ENCODE measurements at places on chromosomes 2 and 18. TPM values are rescaled to one million over a fixed set of nuclear protein-coding genes. Genes with fewer than 3 reads are reported as not detected.

FEV gene
- total RNA-seq: not detected

DNA sequence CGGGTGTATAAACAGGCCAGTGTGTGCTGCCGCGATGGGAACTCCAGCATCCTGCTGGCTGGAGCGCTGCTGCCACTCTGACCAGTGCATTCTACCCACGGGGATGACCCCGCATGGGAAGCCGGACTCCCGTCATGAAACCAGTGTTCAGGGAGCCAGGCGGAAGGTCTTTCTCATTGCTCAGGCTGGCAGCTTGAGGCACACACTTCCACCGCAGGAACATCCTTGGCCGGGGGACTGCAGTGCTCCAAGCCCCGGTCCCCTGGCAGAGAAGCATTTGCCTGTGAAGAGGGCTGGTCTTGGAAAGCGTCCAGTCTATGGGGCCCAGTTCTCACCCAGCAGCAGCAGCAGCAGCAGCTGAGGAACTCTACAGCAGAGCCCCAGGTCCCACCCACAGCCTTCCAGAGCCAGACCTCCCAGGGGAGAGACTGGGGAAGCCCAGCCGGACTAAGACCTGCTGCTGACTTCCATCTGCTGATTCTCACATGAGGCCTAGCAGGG, 235.9 kb downstream of the KLHL29 start:
- DNase-seq: no peak

PCARE gene
- total RNA-seq: under 0.01 TPM

DNA sequence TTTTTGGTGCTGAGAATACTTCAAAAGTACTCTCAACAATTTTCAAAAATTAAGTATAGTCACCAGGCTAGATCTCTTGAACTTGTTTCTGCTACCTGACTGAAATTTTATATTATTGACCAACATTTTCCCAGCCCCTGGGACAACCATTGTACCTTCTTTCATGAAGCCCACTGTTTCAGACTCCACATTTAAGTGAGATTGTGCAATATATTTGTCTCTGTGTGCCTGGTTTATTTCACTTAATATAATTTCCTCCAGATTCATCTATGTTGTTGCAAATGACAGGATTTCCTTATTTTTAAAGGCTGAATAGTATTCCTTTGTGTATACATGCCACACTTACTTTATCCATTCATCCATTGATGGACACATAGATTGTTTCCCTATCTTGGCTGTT, 354.2 kb upstream of the VRK2 start:
- no peak for DNase-seq

MYCN gene
- not detected for total RNA-seq

DNA sequence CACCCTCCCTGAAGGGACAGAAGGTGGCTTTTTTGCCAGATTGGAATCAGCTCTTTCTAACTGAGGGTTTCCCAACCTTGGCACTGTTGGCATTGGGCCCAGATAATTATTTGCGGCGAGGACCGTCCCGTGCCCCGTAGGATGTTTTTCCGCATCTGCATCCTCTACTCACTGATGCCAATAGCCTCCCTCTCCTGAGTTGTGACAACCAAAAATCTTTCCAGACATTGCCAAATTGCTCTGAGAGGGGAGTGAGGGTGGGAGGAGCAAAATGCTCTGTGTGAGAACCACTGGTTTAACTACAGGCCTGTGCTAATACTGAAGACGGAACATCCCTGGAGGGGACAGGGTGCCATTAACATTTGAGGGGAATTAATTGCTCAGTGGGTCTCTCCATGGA, 33.6 kb upstream of the GLI2 start:
- no peak for DNase-seq

GRCh38 chr2:181836583-181836982, 54.9 kb upstream of the ITPRID2 start:
- no peak for DNase-seq

UGT1A9 gene
- not detected for total RNA-seq

GRCh38 chr2:65363879-65364666, 68.3 kb downstream of the SPRED2 start:
- DNase-seq: no peak

DNA sequence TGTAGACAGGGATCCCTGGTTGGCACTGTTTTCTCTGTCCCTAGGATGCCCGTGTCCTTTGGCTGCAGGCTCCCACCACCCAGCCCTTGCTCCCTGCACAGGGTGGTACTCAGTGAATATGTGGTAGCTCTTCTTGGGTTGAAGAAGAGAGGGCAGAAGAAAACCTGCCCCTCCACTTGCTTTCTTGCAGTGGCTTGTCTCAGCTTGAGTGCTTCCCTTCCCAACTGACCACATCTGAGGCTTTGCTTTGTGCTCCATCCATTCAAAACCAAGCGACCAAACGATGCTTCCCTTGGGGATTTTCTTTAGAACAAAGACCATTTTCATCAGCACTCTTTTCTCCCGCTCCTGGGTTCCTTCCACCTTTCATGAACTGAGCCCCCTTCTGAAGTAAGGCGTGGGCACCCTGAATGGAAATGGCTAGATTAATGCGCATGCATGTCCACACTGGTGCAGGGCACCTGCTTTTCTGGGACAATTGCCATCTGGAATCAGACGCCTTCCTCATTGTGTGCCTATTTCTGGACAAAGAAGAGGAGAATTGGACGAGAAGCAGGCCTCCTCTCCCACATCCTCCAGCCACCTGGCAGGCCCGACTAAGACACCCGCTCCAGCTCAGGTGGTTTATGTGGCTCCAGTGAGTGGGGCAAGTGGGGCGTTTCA, 59.1 kb downstream of the ARL4C start:
- DNase-seq: peak; percentile 82

- peak; percentile 45 for DNase-seq
Observed at GRCh38 chr2:98691303-98691702, 39.6 kb downstream of the MGAT4A start.

DNA sequence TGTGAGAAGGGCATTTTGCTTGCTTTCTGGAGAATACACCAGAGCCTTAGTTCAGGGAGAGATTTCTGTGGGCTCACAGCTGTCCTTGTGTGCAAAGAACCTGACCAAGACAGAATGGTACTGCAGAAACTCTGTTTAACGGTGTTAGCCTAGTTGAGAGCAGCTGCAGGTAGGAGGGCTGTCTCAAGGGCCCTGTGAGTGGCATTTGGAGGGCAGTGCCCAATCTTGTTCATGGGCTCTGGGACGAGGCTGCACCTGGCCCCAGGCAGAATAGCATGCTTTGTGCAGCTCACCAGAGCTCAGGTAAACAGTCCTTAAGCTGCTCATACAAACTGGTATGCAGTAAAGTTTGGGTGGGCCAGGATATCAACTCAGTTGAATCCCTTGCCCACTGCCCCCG, 16.9 kb upstream of the RGPD4 start:
- DNase-seq: no peak

GRCh38 chr2:86135653-86136052, 29.6 kb downstream of the PTCD3 start:
- no peak for DNase-seq

KCNG3 gene
- total RNA-seq: not detected

GRCh38 chr2:42192652-42193566, 23.8 kb downstream of the EML4 start:
- DNase-seq: no peak

TRAF3IP1 gene
- 7.0 TPM for total RNA-seq

GRCh38 chr18:45687621-45688020, 36.4 kb upstream of the SLC14A1 start:
- DNase-seq: no peak

SOX11 gene
- total RNA-seq: 0.82 TPM

DNA sequence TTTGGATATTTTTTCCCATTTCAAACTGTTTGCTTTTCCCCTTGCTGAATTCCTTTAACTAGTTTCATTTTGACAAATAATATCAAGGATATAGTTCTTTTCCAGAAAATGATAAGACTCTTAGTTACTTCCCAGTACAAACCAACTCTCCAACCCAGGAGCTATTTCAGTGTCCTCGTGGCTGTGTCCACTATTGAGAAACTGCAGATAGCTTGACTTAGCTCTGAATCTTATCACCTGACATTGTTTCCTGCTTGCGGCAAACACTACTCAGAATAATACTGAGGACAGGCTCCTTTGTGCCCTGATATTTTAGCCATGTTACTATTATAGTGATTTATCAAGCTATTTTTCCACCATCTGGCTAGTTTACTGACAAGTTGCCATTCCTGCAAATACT, 74.6 kb downstream of the KLF7 start:
- DNase-seq: no peak

DNA sequence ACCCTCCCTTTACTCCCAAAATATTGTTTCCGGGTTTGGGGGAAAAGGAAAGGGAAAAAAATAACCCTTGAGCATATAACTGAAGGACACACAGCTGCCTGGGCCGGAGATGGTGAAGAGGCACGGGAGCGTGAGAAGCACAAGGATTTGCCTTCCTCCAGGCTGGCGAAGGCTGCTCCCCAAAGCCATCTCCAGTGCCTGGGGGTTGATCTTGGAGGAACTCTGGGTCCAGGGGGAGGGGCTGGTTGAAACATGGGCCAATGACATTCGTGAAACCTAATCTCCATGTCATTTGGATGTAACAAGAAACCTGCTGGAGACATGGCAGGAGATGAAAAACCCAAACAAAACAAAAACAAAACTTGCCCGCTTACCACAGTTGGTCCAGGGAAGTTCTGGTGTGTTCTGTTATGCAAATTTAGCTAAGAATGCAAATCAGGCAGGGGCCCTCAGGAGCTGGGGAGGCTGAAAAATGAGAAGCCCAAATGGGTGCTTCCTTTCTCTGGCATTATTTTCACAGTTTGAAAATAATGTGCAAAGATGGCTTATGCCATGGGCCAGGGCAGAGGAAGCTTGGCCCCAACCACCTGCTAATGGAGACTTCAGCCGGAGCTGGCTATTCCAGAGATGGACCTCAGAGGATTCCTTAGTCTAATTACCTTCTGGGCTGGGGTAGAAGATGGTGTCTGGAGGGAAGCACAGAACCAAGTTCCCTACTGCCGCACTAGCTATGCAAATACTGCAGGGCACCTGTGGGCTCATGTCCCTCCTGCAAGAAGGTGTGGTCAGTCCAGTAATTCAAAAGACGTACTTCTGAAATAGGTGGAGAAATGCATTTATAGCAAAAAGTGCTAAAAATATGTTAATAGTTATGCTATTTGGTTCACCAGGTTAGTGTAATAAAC, 180.9 kb downstream of the BCL2 start:
- no peak for DNase-seq

GRCh38 chr2:216635171-216635570, 2.0 kb downstream of the IGFBP2 start:
- DNase-seq: no peak

UGT1A8 gene
- total RNA-seq: not detected

GRCh38 chr2:20433249-20433648, 13.6 kb upstream of the RHOB start:
- no peak for DNase-seq

- no peak for DNase-seq
Observed at GRCh38 chr2:157466764-157467163, 22.9 kb upstream of the CYTIP start.

KRTCAP3 gene
- 3.0 TPM for total RNA-seq

- no peak for DNase-seq
Observed at GRCh38 chr2:161722547-161723503, 98.6 kb downstream of the SLC4A10 start.

DNA sequence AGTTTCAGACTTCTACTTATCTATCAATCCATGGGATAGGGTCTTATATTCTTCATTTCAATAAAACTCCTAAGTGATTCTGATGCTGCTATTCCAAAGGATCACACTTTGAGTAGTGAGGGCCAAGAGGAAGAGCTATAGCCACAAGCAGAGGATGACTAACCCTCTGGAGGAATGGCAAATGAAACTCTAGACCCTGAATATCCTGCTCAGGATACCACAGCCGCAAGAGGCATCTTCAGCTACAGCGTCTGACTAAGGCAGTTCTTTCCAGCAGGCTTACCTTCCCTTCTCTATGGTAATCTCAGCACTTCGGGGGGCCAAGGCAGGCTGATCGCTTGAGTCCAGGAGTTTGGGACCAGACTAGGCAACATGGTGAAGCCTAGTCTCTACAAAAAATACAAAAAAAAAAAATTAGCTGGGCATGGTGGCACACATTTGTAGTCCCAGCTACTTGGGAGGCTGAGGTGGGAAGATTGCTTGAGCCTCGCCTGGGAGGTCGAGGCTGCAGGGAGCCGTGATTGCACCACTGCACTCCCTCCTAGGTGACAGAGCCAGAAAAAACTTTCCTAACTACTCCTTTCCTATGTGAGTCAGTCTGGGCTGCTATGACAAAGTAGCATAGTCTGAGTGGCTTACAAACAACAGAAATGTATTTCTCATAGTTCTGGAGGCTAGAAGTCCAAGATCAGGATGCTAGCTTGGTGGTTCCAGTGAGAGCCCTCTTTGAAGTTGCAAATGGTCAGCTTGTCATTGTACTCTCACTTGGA, 371.9 kb downstream of the IRS1 start:
- peak; percentile 92 for DNase-seq

TMEM163 gene
- total RNA-seq: not detected

CNRIP1 gene
- total RNA-seq: not detected
